Right renal pelvis (tissue), 4 donors: ENCODE measurements at places on chromosomes 16 and 17.

GRCh38 chr16:30005341-30006094, 5.3 kb downstream of the DOC2A start:
- DNase-seq: no peak

GRCh38 chr16:52469775-52470174, 77.2 kb downstream of the TOX3 start:
- no peak for DNase-seq

DNA sequence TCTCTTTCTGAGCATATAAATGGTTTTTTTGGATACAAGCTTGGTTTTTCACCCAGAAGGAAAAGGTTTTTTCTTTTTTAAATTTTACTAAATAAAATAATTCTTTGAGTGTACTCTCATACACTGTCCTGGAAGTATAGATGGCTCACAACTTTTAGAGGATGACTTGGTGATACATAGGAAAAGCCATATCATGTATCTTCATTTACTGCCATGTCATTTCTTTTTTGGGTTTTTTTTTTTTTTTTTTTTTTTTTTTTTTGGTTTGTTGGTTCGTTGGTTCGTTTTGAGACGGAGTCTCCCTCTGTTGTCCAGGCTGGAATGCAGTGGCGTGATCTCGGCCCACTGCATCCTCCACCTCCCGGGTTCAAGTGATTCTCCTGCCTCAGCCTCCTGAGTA, 11.8 kb downstream of the OGFOD1 start:
- DNase-seq: no peak

GRCh38 chr17:34006126-34006525, 249.0 kb upstream of the CCL2 start:
- no peak for DNase-seq

DNA sequence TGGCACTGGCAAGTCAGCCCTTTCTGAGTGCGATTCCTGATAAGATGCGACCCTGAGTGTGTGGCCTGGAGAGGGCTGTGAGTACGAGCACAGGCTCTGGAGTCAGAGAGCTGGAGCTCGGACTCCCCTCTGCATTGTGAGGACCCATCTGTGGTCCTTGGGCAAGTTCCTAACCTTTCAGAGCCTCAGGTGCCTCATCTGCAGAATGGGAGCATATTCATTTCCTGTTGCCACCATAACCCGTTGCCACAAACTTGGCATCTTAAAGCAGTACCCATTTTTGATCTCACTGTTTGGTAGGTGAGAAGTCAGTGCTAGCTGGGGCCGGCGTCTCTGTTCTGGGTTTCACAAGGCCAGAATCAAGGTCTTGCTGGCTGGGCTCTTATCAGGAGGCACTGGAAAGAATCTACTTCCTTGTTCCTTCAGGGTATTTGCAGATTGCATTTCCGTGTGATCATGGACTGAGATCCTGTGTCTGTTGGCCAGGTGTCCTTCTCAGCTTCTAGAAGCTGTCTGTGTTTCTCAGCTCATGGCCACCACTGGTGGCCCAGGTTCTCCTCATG, 20.2 kb downstream of the KNOP1 start:
- DNase-seq: no peak

- DNase-seq: no peak
Observed at GRCh38 chr17:48322060-48322459, 108.0 kb downstream of the SKAP1 start.

- no peak for DNase-seq
Observed at GRCh38 chr16:23869052-23869451, 33.3 kb downstream of the PRKCB start.

DNA sequence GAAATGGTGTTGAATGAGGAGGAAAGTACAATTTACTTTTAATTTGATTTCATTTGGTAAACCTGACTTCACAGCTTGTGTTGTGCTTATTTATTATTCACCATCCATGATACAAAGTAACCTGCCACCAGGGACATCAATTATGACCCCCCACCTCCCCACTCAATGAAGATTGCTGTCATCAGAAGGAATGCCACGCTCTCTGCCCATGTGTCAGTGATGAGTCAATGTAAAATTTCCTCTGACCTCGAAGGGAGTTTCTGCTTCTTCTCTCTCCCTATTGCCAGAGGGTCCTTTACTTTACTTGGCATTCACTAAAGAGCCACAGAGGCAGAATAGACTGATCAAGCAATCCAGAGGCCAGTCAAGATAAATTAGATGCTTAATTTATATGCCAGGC, 759.7 kb downstream of the CDH11 start:
- no peak for DNase-seq

DNA sequence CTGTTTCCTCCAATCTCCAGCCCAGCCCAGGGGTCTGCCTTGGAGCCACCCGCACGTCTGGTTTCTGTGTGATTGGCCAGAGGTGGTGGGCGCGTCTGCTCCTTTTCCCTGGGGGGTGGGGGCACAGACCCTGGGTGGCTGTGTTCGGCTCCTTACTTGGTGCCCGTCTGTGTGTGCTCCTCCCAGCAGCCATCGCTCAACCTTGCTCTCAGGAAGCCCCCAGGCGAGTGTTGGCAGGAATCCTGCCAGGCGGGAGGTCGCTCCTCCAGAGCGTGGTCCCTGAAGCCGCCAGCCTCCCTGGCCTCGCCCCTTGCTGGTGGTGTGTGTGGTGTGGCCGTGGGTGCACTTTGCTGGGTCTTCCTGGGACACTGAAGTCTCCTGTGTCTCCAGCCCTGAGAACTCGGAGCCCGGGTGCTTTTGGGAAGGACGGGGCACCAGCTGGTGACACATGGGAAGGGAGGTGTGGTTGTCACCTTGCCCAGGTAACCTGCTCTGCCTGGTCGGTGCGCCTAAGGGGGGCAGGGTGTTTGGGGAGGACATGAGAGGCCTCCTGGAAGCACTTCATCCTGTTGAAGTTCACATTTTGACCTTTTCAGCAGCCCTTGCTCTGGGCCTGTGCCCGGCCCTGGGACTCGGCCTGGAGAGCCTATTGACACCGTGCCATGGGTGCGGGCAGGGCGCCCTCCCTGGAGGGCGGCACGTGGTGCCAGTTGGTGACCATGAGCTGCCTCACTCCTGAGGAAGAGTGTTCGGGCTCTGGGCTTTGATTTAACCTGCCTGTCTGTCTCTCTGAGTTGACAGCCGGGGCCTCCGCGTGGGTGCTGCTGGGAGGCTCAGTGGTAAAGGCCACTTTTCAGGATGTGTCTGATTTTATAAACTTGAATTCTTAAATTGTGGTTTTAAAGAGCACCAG, 49.0 kb upstream of the ZNF750 start:
- no peak for DNase-seq

- DNase-seq: no peak
Observed at GRCh38 chr17:51355441-51356410, 95.4 kb downstream of the UTP18 start.

DNA sequence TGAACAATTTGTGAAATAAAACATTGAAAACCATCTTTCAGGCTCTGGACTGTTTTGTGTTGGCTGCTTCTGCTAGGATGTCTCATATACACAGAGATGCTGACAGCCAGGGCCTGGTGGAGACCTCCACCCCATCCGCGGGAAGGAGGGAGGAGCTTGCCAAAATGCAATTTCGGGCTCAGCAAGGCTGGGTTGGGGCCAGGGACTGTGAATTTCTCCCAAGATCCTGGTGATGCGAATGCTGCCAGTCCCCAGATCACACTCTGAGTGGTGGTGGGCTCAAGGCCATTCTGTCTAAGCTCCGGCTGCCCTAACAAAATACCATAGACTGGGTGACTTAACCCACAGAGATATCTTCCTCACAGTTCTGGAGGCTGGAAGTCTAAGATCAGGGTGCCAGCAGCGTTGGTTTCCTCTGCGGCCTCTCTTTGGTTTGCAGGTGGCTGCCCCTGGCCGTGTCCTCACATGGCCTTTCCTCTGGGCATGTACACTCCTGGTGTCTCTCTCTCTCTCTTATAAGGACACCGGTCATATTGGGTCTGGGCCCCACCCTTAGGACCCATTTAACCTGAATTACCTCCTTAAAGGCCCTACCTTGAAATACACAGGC, 89.8 kb downstream of the CRISPLD2 start:
- no peak for DNase-seq

- DNase-seq: no peak
Observed at GRCh38 chr16:78735337-78735736, 635.9 kb downstream of the WWOX start.

DNA sequence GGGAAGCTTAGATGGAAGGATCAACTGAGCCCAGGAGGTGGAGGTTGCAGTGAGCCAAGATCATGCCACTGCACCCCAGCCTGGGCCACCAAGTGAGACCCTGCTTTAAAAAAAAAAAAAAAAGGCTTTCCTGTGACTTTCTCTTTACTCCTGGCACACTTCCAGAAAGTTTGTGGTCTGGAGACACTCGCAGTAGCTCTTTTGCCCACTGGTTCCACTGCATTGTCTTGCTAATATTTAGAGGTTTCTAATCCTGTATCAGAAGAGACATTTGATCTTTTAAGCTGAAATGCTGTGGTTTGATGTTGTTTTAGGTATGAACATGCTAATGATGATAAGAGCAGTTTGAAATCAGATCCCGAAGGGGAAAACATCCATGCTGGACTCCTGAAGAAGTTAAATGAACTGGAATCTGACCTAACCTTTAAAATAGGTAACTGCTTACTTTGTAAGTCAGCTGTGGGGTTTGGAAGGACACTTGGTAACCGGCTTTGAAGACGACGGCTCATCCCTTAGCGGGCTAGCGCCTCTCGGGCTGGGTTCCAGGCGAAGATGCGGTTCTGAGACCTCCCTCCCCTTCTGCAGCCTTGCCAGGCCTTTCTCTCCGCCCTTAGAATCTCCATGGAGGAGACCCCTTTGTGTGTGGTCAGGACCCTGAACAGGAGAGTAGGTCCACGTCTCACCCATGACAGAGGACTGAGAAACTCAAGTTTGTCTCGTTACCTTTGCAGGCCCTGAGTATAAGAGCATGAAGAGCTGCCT, 23.1 kb downstream of the NTAN1 start:
- DNase-seq: no peak
